ENCODE measurements at places on chromosomes 1 and 21.

DNA sequence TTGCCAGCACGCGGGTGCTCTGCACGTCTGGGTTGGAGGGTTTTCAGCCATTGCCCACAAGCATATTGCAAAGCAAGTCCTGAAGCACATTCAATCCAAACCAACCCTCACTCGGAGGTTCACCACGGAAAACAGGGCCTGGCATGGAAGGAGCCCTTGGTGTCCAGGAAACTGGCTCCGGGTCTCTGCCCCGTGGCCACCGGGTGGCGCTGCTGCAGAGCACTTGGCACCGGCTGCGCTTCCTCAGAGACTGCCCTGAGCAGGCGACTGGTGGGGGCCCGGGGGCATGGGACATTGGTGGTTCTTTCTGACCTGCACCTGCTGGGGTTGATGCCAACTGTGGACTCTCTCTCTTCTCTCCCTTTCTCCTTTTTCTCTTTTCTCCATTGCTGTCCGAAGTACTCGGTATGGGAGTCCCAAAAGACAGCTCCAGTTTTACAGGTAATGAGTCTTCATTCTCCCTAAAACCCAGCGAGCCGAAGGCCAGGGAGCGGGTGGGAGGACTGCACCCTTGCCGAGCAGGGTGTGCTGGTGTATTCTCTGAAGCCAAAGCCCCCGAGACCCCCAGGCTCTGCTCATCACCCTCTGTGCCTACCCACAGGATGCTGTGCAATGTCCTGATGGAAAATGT lies 4.1 kb upstream of the KCNAB2 start:
- peak; percentile 58 for DNase-seq

DNA sequence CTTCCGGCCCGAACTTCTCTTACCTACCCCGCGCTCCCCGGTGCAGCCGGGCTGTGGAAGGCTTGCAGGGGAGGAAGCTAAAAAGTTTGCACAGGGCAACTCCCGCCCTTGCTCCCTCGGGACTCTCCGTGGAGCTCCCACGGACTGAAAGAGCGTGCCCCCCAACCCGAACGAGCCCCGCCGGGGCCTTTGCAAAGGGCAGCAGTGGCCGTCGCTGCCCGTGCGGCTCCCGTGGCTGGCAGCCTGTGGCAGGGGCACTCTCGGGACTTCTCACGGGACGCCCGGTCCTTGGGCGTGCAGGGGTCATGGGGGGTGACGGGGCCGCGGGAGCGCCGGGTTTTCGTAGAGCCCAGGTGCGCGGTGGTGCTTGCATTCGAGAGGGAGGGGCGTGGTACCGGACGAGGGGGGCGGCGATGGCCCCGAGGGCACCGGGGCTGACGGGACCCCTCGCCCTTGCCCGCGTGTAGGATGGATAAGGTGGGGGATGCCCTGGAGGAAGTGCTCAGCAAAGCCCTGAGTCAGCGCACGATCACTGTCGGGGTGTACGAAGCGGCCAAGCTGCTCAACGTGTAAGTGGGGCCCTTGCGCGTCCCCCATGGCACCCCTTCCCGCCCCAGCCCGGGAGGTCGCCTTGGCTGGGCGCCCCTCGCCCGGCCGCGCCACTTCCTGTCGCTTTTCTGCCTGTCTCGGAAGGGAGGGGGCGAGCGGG lies 711 bp downstream of the GADD45A start:
- peak; percentile 32 for DNase-seq

DNA sequence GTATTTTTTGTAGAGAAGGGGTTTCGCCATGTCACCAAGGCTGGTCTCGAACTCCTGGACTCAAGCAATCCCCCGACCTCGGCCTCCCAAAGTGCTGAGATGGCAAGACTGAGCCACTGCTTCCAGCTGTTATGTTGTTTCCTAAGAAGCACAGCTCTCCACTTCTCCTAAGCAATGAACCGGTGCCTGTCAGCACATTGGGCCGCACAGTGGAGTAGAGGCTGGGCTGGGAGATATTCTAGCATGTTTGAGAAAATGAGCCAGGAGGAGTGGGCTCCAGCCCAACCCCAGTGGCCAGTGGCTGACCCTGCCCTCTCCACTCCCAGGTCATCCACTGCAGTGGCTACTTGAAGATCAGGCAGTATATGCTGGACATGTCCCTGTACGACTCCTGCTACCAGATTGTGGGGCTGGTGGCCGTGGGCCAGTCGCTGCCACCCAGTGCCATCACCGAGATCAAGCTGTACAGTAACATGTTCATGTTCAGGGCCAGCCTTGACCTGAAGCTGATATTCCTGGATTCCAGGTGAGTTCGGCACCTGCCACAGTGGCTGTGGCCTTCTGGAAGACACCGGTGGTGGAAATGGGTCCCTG lies 27.0 kb downstream of the SIM2 start:
- DNase-seq, result no peak

- DNase-seq, result peak; percentile 54
Measured at GRCh38 chr1:227729881-227730629, 5.0 kb downstream of the JMJD4 start.

DNA sequence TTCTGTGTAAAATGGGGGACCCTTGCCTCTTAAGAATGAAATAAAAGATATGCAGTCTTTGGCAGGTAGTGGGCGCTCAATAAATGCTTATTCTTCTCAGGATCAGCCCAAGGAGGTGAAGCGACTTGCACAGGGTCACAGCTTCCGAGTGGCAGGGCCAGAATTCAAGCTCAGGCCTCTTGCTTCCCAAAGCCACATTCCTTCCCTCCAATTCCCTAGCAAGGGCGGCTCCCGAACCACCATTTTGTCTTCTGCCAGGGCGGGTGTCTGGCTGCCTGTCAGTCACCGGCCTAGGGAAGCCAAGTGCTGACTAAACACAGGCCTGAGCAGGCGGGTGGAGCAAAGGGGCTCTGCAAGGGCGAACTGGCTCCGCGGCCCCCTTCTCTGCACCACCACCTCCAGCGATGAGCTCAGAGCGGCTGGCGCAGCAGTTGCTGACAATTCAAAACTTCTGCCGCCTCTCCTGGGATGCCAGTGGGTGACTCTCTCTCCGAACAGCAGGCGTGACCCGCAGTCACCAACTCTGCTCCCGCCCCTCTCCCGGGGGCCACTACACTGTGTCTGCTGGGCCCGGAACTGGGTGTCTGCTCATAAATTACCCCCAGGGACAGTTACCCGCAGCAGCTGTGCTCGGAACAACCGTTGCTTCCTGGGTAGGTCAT lies 10.8 kb downstream of the GPR3 start:
- DNase-seq, result no peak

DNA sequence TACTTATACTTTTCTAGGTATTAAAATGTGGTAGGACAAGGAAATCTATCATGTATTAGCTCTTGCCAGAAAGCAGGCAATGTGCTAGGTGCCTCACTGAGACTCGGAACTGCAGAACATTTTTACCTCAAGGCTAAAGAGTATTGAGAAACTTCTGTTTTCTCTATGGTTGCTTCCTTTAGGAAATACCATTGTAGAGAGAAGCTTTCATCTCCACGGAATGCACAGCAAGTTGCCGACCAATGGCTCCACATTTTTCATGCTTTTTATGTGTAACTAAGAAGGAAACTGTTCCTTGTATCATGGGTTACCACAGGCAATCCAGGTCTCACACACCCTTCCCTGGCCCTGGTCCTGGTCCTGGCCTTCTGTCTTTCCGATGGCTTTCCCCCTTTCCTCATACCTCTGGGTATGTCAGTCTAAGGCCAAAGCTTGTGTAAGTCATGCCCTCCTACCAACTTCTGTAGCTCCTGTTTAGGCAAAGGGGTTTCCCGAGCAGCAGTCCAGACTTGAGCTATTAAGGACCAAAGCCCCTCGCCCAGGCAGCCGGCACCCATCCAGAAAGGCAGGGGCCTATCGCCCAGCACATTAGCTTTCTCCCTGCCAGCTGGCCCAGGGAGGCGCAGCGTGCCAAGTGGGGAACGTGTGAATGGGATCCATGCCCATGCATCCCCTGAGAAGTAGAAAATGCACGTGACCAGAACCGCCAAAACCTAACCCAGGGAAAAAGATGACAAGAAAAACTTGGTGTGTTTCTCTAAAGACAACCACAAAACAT lies 225.0 kb downstream of the PBX1 start:
- no peak for DNase-seq

DNA sequence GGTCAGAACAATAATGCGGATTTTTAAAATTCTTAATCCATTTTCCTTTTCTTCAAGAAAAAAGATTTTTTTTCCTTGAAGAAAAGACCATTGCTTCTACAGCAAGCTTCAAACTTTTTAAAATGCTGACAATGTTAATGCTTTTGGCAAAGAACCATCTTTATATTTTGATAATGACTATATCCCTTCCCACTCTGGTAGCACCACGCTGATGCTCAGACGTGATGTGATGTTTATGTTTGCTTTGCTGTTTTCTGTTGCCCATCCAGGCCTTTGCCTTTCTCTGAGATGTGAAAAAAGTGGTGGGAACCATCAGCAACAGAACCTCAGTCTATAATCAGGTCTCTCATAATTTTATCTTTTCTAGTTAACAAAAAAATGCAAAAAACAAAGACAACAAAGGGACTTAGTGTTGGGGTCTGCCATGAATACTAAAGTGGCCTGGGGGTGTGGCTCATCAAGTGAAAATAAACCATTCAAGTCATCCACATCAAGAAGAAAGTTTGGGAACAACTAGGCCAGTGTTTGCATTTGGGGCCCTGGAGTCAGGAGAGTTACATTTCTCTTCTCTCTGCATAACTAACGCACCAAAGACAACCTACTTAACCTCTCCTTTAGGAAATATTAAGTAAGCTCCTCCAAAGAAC lies 244.6 kb upstream of the DMRTA2 start:
- DNase-seq, result no peak

- DNase-seq, result no peak
Measured at GRCh38 chr21:45607909-45608295, 35.6 kb upstream of the PCBP3 start.

DNA sequence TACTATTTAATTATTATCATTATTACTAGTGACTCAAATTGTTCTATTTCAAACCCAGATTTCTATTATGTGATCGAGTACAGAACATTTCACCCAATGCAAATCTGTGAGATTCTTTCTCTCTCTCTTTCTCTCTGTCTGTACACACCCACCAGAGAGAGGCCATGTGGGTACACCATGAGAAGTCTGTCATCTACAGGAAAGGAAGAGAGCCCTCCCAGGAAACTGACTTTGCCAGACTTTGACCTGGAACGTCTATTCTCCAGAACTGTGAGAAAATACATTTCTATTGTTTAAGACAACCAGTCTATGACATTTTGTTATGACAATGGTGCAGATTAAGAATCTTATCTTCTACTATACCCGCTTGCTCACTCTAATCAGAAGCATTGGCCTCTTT lies 1091.6 kb downstream of the TTLL7 start:
- no peak for DNase-seq

DNA sequence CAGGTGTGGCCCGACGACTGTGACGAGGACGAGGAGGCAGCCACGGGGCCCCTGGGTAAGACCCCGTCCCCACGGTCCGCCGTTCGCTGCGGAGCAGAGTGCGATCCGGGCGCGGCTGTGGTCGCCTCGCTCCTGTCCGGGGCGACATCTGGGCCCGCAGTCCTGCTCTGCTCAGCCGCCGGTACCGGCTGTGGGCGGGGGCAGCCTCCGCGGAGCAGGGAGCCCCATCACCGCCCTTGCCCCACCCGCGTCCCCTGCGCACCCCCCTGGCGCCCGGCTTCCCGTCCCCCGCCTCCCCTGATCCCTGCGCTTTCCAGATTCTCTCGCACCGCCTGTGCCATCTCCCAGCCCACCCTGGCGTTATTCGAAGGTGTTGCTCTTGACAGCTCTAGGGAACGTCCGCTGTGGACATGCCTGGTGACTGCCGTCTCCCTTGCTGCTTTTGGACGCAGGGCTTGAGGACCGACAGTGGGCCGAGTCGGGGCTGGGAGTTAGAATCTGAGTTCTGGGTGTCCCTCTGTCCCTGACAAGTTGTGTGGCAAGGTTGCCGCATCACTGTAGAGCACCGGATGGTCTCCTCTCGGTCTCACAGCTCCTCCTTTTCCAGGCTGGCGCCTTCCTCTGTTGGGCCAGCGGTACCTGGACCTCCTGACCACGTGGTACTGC lies 596 bp downstream of the TOR3A start:
- peak; percentile 32 for DNase-seq

DNA sequence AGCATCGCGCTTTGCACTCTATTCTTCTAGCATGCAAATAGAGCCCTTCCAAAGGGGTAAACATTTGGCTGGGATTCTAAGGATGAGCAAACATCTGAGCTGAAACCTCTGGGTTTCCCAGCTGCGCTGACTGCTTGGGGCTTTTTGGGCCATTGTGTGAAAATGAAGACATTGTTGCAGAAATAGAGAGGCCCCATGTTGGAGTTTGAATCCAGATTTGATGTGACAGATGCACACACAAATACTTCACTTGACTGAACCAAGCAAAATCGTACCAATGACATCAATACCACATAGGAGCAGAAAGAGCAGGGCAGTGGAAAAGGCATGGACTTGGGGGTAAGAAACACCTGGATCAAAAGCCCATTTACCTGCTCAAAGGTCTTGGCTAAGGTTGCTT lies 144.6 kb upstream of the HMGB4 start:
- DNase-seq, result no peak

GRCh38 chr21:29649406-29649814 lies 290.4 kb downstream of the GRIK1 start:
- DNase-seq, result no peak

DNA sequence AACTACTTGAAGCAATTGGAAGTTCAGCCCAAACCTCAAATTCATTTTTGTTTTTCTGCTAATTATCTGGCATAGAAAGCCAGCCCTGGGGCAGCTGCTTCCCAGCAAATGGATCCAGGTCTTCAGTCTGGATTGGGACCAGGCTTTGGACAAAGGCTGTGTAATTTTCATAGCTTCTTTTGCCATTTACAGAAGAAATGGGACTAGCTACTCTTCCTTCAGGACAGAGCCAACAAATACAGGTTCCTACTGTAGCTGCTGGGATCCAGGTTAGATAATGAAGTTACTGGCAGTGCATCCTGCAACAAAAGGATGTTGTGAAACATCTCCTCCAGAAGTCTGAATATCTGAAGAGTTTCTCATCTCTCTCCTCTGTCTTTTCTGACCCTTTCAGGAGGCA lies 171.5 kb upstream of the CAMK1G start:
- DNase-seq, result no peak

GRCh38 chr1:17819129-17819802 lies 64.1 kb downstream of the ACTL8 start:
- no peak for DNase-seq

DNA sequence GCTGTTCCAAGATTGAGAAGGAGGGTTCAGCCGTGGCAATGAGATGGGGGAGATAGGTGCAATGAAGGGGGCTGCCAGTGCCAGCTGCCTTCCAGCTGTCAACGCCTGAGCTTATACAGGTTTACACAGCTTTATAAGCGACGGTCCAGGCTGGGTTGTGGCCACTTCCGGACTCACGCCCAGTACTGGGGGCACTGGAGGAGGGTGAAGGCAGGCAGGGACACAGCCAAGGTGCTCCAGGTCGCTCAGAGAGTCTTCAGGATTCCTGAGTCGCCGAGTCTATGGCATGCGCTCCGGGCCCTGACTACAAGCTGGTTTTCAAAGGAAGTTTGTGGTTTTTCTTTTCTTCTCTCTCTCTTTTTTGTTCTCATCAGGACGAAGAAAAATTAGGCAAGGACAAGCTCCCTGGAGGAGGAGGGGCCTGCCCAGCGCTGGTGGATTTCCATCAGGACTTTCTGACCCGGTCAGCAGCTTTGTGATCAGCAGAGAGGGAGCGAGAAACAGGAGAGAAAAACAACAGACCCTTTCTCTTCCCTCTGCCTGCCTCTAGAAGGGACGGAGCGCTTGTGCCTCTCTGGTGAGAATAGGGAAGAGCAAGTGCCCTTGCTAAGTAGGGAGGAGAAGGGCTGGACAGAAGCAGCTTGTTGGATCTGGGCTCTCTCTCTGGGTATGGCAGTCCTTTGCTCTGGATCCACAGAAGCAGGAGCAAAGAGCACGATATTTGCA lies at the start of gene MINDY1:
MINDY1 (minus strand) TSS at position 576 of the 726 bp plus-strand sequence. CDS start 4,285 bp downstream, outside the sequence.
- peak; percentile 59 for DNase-seq

Data from neural crest cell (in vitro differentiated cells).